Stromal cell of bone marrow (primary cell): ENCODE measurements at places on chromosomes 13 and 19.

GRCh38 chr13:94256721-94257120 lies 222.8 kb downstream of the DCT start:
- no peak for DNase-seq

DNA sequence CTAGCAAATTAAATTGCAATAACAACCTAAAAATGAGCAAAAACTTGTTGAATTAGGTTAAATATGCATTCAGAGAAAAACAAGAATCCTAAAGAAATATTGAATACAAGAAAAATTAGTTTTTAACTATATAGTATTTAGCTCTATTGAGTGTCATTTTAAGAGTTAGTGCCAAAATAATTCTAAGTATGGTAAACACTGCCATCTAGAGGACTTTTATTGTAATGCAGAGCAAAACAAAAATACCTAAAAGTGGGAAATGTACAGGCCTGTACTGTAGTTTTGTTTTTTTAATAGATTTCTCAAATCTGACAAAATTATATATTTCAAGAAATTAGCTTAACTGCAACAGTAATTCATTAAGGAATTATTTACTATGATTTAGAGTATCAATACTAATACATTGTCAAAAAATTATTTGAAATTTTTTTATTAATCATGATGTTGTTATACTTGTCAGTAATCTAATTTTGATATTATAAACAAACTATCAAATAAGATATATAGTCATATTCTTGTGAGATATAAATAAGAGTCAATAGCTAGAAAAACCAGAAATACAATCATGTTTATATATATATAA lies 8.2 kb upstream of the PCDH9 start:
- DNase-seq: no peak

- peak; percentile 96 for DNase-seq
Measured at GRCh38 chr19:778910-779653, 18.2 kb upstream of the PTBP1 start.

DNA sequence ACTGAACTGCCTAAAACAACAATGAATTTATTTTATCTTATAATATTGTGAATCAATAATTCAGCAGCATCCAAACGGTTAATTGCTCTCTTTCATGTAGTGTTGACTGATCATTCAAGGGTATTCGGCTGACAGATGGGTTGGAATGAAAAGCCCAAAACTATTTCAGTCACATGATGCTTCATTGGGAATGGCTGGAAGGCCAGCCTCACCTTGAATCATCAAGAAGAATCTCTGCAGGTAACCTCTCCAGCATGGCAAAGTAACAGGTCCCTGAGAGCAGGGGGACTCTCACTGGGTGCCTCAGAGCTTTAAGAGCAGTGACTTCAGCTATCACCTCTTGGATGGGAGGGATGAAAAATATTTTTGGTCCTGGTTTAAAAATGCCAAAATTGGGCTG lies 1395.7 kb downstream of the OLFM4 start:
- no peak for DNase-seq

DNA sequence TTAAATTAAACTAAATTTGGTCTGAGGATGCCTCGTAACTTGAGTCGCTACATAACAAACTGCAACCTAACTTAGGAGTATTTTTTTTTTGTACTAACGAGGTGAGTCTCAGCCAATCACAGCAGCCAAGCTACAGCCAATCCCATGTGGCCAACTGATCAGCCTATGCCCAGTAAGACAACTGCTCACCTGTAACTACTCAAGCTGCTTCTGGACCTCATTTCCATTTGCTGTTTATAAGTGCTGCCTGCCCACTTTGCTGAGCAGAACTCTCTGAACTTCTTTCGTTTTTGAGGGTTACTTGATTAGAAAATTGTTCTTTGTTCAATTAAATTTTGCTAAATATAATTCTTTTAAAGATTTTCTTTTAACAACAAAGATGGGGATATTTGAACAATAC lies 3.8 kb downstream of the CPB2 start:
- no peak for DNase-seq

DNA sequence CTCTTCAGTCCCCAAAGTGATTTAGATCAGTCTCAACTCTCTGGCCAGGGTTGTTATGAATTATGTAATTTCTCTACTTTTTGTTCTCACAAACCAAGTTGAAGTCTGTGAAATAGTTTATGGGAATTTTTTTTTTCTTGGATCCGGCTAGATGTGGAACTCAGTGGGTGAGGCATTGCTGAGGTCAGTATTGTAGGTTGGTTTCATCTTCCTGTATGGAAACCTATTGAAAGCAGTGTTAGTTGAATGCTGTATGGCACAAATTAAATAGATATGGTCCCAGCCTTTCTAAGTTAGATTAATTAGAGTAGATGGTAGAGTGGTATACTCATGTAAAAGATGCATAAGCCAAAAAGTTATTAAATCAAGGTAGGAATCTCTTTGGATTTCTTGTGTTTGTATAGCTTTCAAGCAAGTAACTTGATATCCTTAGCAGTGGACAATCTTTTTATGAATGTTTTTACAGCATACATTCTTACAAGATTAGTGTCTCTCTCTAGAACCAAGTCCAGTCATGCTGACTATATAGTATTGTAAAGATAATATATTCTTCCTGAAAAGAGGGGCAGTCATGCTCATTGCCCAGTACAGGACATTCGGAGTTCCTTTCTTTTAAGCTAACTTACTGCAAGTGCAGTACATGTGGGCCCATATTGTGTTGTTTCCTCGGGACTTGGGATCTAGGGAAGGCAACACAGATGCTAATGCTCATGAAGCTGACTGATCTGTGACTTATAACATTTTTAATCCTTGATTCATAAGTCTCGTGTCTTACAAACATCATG lies 2541.1 kb downstream of the PCDH9 start:
- DNase-seq: no peak

DNA sequence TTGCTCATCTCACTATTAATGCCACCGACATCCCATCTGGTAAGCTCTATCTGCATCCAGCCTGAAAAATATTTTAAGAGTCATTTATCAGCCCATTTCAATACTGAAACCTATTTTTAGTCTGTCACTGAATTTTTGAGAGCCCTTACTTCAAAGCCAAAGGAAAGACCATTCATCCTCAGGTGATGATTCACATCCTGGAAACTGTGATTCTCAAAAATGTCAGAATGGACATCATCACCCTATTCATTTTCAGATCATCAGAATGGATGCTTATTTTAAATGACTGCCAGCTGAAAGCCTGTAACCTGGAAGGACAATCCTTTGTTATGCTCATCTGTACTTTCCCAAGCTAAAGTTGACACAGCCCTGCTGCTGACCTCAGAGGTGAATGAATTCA lies 27.0 kb downstream of the TNFSF11 start:
- DNase-seq: peak; percentile 5

- DNase-seq: no peak
Measured at GRCh38 chr19:32363632-32364031, 18.2 kb downstream of the ZNF507 start.

- no peak for DNase-seq
Measured at GRCh38 chr13:37956536-37956935, 87.0 kb upstream of the TRPC4 start.

DNA sequence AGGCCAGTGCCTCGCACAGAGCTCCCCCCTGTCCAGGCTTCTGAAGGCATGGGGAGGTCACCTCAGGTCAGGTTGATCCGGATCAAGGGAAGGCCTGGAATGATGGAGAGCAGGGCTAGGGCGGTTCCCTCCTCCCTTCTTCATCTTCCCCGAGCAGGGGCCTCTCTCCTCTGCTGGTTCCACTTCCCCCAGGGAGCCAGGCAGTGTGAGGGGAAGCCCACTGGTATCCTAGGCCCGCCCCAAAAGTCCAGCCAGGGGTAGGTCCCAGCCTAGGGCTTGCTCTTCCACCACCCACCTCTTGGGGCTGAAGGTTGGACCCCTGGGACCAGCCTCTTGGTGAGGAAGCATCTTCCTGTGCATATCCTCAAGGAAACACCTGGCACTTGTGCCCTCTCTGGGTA lies 16.4 kb upstream of the PRR19 start:
- no peak for DNase-seq

DNA sequence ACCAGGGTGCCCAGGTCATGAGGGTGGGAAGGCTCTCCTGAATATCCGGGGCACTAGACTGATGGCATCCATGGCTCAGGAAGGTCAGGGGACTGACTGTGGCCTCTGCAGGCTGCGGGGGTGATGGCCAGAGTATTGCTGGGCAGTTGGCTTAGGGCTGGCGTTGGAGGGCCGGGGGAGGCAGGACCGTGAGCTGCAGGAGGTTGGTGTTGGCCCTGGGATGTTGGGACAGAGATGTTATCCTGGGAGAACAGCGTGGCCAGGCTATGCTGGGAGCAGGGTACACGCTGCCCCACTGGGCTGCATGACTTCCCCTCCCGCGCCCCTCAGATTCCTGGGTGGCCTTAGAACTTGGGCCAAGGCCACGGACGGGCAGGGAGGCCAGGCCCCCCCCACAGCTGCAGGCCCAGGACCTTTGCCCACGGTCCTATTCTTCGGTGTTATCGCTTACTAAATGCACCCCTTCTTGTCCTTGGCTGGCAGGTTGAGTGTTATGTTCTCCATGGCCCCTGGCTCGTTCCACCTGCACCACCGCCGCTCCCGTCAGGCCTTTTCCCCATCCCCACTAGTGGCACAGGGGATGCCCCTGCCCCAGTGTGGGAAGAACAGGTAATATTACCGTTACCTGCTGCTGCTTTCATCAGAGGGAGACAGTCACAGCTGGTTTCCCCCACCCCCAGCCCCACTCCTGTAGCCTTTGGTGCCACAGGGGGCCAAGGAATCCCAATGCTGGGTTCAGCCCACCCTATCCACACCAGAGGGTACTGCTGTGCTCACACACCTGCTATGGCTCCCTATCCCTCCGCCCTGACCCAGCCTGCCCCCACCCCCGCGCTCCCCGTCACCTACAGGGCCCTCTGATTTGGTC lies 3.2 kb upstream of the ISYNA1 start:
- no peak for DNase-seq

DNA sequence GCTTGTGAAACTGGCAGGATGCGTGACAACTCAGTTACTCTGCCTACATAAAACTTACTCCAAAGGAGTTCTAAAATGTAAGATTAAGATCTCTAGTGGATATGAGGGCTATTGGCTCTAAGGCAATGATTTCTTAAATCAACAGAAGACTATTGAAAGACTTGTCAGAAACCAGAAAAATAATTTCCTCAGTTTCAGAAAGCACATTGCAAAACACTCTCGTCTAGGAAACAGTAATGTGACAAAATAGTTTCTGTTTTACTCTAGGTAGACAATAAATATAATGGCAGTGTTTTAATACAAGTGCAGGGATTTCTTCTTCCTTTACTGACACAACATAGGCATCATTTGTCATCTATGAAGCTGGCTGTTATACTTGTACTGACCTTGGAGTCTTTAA lies 230.1 kb downstream of the KCTD12 start:
- DNase-seq: no peak

- peak; percentile 84 for DNase-seq
Measured at GRCh38 chr13:46468570-46469463, 81.8 kb upstream of the RUBCNL start.

DNA sequence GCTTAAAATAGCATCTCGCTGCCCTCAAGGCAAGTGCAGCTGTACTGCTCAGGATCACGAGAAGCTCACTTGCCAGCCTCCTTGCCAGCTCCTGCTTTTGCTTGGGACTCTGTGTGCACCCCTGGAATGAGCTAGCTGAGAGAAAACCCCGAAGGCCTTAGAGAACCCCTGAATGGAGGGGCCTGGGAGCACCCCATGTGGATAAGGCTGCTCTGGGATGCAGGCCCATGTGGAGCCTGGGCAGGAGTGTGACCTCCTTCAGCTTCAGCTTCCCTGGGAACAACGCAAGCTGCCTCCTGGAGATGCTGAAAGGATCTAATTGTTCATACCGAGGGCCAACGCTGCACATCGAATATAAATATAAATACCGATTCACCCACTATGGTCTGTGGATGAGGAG lies 109.2 kb downstream of the HSPH1 start:
- no peak for DNase-seq

DNA sequence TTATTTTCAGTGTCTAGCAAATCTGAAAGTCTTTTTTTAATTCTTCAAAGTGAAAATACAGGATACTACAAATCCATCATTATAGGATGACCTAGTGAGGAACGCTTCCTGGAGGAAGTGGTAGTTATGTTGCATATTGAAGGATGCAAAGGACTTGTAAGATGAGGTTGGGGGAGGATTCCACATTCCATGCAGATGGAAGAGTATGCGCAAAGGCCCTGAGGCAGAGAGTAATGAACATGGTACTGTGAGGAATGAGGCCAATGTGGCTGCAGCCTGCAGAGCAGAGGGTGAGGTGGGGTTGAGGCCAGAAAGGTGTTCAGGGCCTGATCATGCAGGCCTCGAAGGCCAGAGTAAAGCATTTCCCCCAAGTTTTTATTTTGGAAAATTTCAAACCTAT lies 202.8 kb downstream of the MTUS2 start:
- no peak for DNase-seq

DNA sequence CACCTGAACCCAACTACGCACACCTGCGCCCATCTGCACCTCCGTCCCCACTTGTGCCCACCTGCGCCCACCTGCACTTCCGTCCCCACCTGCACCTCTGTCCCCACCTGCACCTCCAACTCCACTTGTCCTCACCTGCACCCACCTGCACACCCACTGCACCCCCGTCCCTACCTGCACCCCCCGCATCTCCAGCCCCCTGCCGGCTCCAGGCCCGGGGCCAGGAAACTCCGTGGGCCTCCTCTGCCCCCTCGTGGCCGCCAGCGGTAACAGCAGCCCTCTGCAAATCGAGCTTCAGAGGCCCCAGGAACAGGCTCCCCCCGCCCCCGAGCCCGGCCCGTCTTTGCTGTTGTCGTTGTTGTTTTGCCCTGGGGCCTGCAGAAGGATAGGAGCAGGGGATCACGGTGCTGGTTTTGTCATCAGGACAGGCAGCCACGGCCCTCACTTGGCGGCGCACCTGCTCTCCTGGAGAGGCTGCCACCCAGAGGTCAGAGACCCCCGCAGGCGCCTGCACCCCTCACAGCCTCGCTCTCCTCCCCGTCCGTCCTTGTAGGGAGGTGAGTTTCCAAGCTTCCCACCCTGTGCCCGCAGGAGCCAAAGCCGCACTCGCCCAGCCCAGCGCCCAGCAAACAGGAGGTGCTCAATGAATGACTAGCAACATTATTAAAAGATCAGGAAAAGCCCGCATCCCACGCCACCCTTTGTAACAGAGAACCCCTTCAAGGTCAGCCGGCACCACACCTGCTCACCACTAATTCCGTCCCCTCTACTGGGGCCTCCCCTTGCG lies 65.4 kb downstream of the GNG7 start:
- no peak for DNase-seq

GRCh38 chr13:40074338-40074737 lies 418.9 kb downstream of the COG6 start:
- no peak for DNase-seq

DNA sequence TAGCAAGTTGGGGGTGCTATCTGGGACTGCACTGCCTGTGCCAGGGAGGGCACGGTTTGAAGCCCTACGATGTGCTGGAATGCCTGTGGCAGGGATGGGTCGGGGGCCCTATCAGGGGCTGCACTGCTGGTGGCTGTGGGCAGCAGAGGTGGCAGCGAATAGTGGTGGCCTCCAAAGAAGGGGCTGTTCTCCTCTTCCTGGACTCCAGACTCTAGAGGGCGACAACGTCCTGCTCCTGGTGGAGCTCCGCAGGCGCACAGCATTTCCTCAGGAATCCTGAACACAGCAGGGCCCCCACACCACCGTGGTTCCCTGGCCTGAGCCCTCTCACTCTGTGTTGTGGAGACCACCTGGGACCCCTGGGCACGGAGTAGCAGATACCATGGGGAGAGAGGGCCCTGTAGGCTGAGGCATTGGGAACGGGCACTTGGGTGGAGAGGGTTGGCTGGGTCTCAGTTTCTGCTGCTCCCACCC lies 145.6 kb downstream of the TNFRSF19 start:
- DNase-seq: no peak
